ENCODE measurements at places on chromosomes 3 and 15. TPM values are rescaled to one million over a fixed set of nuclear protein-coding genes. Genes with fewer than 3 reads are reported as not detected.

GRCh38 chr3:70606018-70606417, 293.6 kb upstream of the MDFIC2 start:
- H3K27me3 ChIP-seq, result peaks cover 11% of the 10 kb centered on the region
- H3K4me3 ChIP-seq, result no peak overlapping the region
- DNase-seq, result no peak
- H3K36me3 ChIP-seq, result no peaks in the 10 kb centered on the region
- peaks cover 8% of the 10 kb centered on the region for H3K4me1 ChIP-seq
- no peak overlapping the region for H3K27ac ChIP-seq

DNA sequence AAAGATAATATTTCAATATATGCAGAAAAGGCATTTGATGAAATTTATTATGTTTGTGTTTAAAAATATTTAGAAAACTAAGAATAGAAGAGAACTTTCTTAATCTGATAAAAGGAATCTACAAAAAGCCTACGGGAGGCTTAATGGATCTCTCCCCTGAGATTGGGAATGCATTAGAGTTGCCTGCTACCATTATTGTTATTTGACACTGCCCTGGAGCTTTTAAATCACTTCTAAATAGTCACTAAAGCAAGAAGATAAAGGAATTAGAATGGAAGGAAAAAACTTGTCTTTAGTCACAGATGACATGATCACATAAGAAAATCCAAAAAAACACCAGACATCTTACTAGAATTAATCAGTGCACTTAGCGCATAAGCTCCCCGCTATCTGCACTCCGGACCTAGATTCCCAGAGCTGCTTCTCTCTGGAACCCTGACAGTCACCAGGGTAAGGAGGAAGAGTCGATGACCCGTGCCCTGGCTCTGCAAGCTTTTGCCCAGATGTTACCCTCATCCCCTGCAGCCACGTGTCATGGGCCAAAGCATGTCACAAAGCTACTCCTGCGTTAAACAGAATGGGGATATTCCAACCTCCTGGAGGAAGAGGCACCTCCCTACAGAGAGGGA, 97.1 kb downstream of the MINAR1 start:
- no peaks in the 10 kb centered on the region for H3K4me1 ChIP-seq
- no peaks in the 10 kb centered on the region for H3K36me3 ChIP-seq
- peaks cover 11% of the 10 kb centered on the region for H3K27me3 ChIP-seq
- H3K27ac ChIP-seq, result no peak overlapping the region
- DNase-seq, result no peak

DNA sequence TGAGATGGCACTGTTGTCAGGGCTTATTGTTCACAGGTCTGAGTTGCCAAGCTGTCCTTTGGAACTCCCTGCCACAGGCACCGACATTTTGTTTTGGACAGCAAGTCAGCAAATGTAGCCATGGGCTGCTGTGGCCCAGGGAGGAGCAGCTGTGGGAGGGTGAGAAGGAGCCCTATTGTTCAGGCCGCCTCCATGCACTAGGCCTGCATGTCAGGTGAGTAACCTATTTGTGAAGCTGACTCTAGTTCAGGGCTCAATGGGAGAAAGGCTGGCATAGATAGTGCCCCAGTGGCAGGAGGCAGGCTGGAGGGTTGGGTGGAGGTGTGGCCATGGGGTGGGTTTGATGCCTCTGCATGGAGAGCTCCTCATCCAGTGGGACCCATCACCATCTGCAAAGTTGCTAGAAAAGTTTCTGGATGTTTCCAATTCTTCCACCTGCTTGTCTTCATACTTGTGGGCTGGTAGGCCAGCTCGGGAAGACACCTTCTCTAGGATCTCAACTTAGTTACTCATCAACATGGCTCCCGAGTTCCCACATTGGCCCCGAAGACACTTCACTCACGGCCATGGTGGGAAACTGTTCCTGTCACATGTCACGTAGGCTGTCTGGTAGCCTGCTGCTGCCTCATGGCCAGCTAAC, 19.5 kb downstream of the AMOTL2 start:
- peaks cover 2% of the 10 kb centered on the region for H3K4me1 ChIP-seq
- no peaks in the 10 kb centered on the region for H3K27me3 ChIP-seq
- no peak for DNase-seq
- no peak overlapping the region for H3K27ac ChIP-seq

- H3K4me1 ChIP-seq, result no peaks in the 10 kb centered on the region
- no peak overlapping the region for H3K4me3 ChIP-seq
- H3K27ac ChIP-seq, result no peak overlapping the region
- H3K27me3 ChIP-seq, result peaks cover 6% of the 10 kb centered on the region
- H3K36me3 ChIP-seq, result no peaks in the 10 kb centered on the region
These were observed 995.9 kb downstream of the MCTP2 start for GRCh38 chr15:95227235-95227634.

DNA sequence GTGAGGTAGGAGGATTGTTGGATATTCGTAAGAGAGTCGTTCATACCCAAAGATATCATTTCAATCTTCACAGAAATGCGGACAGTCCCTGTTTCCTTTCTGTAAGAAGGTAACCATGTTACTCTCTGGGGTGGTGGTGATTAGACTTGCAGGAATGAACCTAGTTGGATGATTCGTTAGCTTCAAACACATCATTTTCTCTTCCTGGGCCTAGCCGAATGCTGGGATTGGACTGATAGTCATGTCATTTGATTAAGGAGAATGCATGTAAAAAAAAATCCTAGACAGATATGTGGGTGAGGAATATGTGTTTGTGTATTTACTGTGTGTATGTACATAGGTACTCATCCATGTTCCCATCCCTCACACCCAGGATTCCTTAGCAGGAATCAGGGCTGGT, 12.4 kb downstream of the SLCO3A1 start:
- no peak for DNase-seq
- H3K27me3 ChIP-seq, result no peaks in the 10 kb centered on the region
- H3K4me1 ChIP-seq, result peaks cover 69% of the 10 kb centered on the region
- no peak overlapping the region for H3K27ac ChIP-seq
- no peaks in the 10 kb centered on the region for H3K36me3 ChIP-seq

DNA sequence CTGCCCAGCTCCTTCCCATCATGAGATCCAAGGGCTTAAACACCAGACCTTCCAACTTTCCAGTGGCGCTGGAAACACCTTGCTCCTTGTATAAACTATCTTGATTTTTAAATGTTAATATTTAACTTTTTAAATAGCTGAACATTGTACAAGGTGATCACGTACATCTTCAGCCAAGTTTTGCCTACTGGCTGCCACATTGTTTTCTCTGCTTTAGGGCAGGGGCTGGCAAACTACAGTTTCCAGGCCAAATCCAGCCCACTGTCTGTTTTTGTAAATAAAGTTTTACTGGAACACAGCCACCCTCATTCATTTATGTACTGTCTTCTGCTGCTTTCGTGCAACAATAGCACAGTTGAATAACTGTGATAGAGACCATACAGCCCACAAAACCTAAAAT, 27.6 kb upstream of the FOXP1 start:
- H3K27ac ChIP-seq, result no peak overlapping the region
- H3K4me3 ChIP-seq, result no peak overlapping the region
- H3K27me3 ChIP-seq, result no peaks in the 10 kb centered on the region
- no peak for DNase-seq
- H3K4me1 ChIP-seq, result no peaks in the 10 kb centered on the region
- H3K36me3 ChIP-seq, result peaks cover 11% of the 10 kb centered on the region

GRCh38 chr3:105714453-105714852, 154.4 kb downstream of the CBLB start:
- H3K27ac ChIP-seq, result no peak overlapping the region
- peaks cover 70% of the 10 kb centered on the region for H3K36me3 ChIP-seq
- no peak overlapping the region for H3K4me3 ChIP-seq

GRCh38 chr3:89171687-89172545, 64.5 kb downstream of the EPHA3 start:
- no peaks in the 10 kb centered on the region for H3K36me3 ChIP-seq
- no peaks in the 10 kb centered on the region for H3K4me1 ChIP-seq
- no peak overlapping the region for H3K27ac ChIP-seq
- H3K4me3 ChIP-seq, result no peak overlapping the region

DNA sequence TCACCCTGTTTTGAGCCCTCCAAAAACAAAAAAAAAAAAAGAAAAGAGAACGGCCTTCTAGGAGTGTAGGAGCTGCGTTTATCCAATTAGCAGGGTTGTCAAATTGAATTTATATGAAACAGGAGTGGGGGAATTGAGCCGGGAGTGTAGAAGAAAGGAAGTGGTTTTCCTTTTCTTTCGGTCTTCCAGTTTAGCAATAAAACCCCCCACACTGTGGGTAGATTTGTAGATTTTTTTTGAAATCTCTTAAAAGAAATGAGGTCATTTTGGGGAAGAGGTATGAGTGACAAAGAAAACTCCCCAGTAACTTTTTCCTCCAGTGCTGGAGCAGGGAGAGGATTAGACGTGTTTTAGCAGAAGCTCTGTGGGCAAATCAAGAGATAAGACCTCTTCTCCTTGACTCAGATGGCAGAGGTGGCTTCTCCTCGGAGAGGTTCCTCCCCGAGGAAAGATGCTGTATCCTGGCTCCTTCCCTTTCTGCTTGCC, 30.8 kb downstream of the BOC start:
- peaks cover 12% of the 10 kb centered on the region for H3K4me1 ChIP-seq
- no peaks in the 10 kb centered on the region for H3K36me3 ChIP-seq
- no peak overlapping the region for H3K27ac ChIP-seq
- H3K4me3 ChIP-seq, result no peak overlapping the region
- DNase-seq, result no peak

DNA sequence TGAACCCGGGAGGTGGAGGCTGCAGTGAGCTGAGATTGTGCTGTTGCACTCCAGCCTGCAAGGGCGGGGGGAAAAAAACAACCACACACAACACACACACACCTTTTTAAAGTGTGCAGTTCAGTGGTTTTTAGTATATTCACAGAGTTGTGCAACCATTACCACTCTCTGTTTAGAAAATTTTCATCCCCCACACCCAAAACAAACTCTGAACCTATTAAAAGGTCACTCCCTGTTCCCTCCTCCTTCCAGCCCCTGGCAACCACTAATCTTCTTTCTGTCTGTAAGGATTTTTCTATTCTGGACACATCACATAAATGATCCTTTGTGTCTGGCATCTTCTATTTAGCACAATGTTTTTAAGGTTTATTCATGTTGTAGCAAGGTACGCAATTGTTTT, 159.1 kb downstream of the ATG7 start:
- no peaks in the 10 kb centered on the region for H3K27me3 ChIP-seq
- H3K36me3 ChIP-seq, result peaks cover 12% of the 10 kb centered on the region
- H3K4me3 ChIP-seq, result no peak overlapping the region

DNA sequence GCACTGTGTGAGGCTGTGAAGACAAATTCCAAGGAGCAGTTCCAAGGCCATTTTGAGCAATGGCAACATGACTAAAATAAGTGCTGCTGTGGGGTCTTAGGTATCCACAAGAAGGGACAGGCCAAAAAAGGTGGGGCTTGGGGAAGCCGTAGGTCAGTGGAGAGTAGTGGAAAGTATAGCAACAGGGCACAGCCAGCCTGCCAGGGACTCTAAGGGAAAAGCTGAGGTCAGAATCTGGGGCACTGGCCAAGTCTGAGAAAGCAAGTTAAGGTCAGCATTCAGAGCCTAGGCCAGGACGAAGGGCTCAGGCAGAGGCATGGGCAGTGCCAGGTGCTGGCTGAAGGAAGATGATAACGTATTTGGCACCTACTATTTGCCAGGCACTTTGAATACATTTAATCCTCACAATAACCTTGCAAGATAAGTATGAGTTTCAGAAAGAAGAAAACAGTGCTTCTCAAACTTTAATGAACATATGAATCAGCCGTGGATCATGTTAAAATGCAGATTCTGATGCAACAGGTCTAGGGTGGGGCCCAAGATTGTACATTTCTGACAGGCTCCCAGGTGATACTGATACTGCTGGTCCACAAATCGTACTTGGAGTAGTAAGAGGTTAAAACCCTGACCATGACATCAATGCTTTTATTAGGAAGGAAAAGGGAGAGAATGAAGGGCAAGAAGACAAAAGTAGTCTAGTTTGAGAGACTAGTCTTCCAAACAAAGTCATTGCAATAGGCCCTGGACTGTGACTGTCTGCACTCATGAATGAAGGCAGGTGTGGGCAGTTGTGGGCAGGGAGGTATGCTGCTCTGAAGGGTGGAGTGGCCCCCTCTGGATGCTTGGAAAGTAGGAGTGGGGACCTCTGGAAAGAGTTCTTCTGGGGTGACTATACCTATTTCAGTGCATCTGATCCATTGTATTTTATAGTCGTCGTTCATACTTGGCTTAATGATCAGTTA, 106.3 kb upstream of the ANKRD28 start:
- H3K27ac ChIP-seq, result no peak overlapping the region
- H3K4me3 ChIP-seq, result no peak overlapping the region
- no peaks in the 10 kb centered on the region for H3K36me3 ChIP-seq
- no peaks in the 10 kb centered on the region for H3K27me3 ChIP-seq
- H3K4me1 ChIP-seq, result no peaks in the 10 kb centered on the region
- no peak for DNase-seq

Gene FAM81A
- 0.57 TPM for total RNA-seq

- peak; percentile 49 for DNase-seq
- peaks cover 34% of the 10 kb centered on the region for H3K27me3 ChIP-seq
- no peaks in the 10 kb centered on the region for H3K36me3 ChIP-seq
- H3K4me3 ChIP-seq, result no peak overlapping the region
These were observed 223.2 kb downstream of the MTHFS start for GRCh38 chr15:79673416-79674123.

Gene DOCK3
- total RNA-seq, result 2.6 TPM

Gene PEAK1
- total RNA-seq, result 26.5 TPM

GRCh38 chr3:136350132-136350531, 100.0 kb downstream of the PCCB start:
- H3K27me3 ChIP-seq, result no peaks in the 10 kb centered on the region
- no peak overlapping the region for H3K4me3 ChIP-seq
- H3K4me1 ChIP-seq, result peaks cover 15% of the 10 kb centered on the region
- DNase-seq, result no peak
- no peak overlapping the region for H3K27ac ChIP-seq

DNA sequence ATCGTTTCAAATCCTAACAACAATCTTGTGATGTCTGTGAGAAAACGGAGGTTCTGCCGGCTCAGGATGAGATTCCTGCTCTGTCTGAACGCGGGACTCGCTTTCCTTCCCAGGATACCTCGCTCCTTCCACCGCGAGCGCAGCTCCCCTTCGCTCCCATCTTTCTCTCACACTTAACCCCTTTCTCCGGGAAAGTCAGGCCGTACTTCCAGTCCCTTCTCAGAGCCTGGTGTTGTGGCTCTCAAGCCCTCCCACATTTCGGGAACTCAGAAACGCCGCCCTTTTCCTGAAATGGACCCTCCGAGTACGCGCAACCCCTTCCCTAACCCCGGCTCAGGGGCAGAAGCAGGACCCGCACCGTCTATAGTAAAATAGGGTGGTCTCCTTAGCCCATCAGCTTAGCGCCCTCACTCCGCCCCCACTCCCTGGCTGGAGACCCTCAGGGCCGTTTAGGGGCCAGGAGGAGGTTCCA, 378 bp upstream of the FEM1B start:
- DNase-seq, result no peak
- peaks cover 23% of the 10 kb centered on the region for H3K36me3 ChIP-seq
- no peaks in the 10 kb centered on the region for H3K27me3 ChIP-seq

GRCh38 chr15:80160570-80161156, 7.9 kb downstream of the FAH start:
- H3K36me3 ChIP-seq, result peaks cover 49% of the 10 kb centered on the region
- peak overlapping the region; percentile 70 for H3K27ac ChIP-seq
- peaks cover 24% of the 10 kb centered on the region for H3K4me1 ChIP-seq
- H3K4me3 ChIP-seq, result no peak overlapping the region
- DNase-seq, result peak; percentile 77
- H3K27me3 ChIP-seq, result no peaks in the 10 kb centered on the region

- H3K4me3 ChIP-seq, result no peak overlapping the region
- H3K36me3 ChIP-seq, result no peaks in the 10 kb centered on the region
- no peak overlapping the region for H3K27ac ChIP-seq
- peaks cover 5% of the 10 kb centered on the region for H3K27me3 ChIP-seq
- H3K4me1 ChIP-seq, result peaks cover 4% of the 10 kb centered on the region
- DNase-seq, result no peak
These were observed 15.1 kb downstream of the CSPG4 start for GRCh38 chr15:75697523-75697922.

Gene SLC22A14
- not detected for total RNA-seq

Data from activated CD4-positive, alpha-beta T cell treated with anti-CD3 and anti-CD28 coated beads for 36 hours (primary cell).